ENCODE measurements at places on chromosomes 4 and X.

- no peak for DNase-seq
Measured at GRCh38 chr4:181890911-181891310, 352.3 kb upstream of the TENM3 start.

DNA sequence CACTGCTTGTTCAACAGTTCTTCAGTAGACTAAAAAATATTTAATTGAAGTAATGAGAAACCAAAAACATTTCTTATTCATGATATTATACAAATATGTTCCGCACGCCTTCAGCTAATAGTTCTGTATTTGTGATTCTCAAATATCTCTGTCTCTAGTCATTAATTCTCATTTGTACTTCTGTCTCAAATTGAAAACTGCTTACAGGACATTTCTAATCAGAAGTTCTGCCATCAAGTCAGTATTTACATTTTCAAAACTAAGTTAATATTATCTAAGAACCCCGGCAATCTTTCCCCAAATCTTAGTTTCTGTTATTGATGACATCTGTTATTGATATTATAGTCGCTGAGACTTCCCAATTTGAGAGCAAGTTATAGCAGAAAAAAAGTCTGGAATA, 78.6 kb upstream of the PGRMC2 start:
- DNase-seq = no peak

GRCh38 chr4:169898095-169898494, 128.1 kb downstream of the MFAP3L start:
- DNase-seq = no peak

GRCh38 chr4:23388255-23388654, 501.6 kb downstream of the PPARGC1A start:
- DNase-seq = no peak

Measured in CD4-positive, alpha-beta T cell treated with Interferon alpha-2 for 1 hour (primary cell).